Upper lobe of left lung (tissue), 6 donors: ENCODE measurements at places on chromosomes 11 and 22. TPM values are rescaled to one million over a fixed set of nuclear protein-coding genes. Genes with fewer than 3 reads are reported as not detected.

- DNase-seq = no peak
- H3K4me1 ChIP-seq = no peaks in the 10 kb centered on the region
- no peaks in the 10 kb centered on the region for H3K36me3 ChIP-seq
- no peaks in the 10 kb centered on the region for H3K27me3 ChIP-seq
Measured at GRCh38 chr11:124402326-124402922, 3.6 kb upstream of the OR8B3 start.

TRPC6 gene
- total RNA-seq = 27.6 TPM

RAB38 gene
- 10.6 TPM for total RNA-seq

NARS2 gene
- total RNA-seq = 7.7 TPM
